ENCODE measurements at places on chromosomes 7 and 10.

- DNase-seq: no peak
Measured at GRCh38 chr10:33114451-33114952, 156.5 kb upstream of the ITGB1 start.

GRCh38 chr7:24604630-24605029, 31.4 kb downstream of the PALS2 start:
- no peak for DNase-seq

GRCh38 chr7:116952635-116953371, 498 bp upstream of the ST7 start:
- DNase-seq: no peak

DNA sequence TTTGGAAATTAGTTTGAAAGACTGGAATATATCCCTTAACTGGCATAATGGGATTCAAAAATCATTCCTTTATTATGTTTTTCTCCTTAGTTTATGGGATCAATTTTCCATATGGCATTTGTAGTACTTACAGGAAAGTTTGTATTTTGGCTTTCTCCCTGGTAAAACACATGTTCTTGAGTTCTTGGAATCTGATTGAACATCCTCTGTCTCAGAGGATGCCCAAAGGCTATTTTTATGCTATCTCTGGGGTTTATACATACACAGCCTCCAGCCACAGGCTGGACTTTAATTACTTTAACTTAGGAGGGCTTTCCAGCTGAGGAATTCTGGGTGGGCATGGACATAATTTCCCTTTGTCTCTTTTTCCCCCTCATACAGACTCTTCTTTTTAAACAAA, 236.4 kb downstream of the HGF start:
- no peak for DNase-seq

DNA sequence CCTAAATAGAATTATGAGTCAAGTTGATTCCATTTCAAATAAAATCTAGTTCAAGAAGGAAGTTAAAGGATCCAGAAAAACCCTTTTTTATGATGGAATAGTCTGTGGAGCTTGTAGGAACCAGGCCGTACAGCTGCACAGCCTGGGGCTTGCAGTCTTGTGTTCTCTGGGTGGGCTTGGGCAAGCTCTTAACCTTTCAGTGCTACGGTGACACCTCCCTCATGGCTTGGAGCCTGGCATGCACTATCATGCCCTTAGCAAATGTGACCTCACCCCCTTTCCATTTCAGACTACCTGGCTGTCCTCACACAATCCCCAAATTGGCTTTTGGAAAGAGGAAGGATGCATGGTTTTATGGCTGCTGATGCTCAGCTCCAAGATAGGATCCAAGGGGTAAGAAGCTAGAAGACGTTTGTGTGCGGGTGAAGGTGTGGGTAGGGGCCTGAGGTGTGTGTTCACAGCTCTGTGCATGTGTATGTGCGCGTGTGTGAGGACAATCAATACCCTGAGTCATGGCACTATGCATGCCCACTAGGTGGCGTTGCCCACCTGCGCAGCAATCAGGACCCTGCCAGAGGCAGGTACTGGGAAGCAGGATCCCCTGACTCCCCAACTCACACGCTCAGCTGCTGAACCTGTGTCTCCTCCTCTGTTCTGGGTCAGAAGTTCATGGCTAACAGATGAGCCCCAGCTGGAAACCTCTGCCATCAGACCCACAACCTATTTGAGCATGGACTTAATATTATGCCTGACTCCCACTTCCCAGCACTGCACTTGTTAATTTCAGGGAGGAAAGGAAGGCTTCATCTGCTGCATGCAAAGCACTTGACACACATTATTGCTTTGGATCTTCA, 113.4 kb downstream of the PTPN20 start:
- DNase-seq: peak; percentile 61

DNA sequence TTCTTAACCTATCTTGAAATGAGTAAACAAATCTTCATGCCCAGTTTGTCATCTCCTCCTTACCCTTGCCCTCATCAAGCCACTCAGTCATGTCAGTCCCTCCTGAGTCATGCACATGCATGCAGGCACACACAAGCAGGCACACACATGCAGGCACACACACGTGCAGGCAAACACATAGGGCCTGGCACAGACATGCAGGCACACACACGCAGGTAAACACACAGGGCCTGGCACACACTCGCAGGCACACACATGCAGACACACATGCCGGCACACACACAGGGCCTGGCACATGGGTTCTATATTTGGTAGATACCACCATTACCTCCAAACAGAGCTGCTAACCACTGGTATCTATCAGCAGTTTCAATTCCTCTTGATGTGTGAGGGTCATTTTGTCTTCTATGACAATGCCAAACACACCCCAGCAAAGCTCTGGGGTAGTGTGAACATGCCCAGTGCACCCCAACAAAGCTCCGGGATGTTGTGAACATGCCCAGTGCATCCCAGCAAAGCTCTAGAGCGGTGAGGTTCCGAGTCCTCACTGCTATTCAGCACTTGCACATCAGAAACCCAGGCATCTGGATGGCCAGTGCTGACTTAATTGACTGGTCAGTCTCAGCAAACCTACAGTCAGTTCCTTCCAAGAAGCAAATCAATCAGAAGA, 563.8 kb downstream of the PTPRN2 start:
- DNase-seq: no peak

DNA sequence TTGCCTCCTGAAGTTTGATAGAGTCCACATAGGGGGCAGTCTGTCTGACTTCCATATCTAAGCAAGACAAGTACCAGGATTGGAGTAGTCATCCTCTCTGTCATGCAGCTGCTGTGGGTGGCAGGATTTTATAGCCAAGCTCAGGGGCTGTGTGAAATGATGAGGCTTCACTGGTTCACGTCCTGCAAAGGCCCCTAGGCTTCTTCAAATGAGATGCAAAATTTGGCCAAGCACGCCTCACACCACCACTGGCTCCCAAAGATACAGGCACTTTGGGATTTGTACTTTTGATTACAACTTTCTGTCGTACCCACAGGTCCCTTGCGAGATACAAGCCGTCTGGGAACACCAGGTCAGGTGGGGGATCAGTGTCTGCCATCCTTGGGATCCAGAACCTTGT, 67.1 kb downstream of the WDFY4 start:
- DNase-seq: no peak

DNA sequence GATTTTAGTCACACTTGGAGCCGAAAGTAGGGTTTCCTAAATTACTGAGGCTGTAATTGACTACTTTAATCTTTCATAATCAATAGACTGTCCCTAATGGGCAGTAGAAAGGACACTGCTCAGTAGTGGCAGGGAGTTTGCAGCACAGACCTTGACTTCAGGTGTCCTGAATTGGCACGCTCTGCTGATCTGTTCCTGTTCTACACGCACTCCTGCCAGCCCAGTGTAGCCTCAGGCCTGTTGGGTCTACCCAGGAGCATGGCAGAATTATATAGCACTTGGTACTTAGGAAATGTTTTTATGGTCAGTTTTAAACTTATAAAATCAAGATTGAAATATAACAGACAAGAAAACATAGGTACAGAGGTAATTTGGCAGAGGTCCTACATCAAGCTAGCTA, 9.0 kb downstream of the EIF4H start:
- no peak for DNase-seq

DNA sequence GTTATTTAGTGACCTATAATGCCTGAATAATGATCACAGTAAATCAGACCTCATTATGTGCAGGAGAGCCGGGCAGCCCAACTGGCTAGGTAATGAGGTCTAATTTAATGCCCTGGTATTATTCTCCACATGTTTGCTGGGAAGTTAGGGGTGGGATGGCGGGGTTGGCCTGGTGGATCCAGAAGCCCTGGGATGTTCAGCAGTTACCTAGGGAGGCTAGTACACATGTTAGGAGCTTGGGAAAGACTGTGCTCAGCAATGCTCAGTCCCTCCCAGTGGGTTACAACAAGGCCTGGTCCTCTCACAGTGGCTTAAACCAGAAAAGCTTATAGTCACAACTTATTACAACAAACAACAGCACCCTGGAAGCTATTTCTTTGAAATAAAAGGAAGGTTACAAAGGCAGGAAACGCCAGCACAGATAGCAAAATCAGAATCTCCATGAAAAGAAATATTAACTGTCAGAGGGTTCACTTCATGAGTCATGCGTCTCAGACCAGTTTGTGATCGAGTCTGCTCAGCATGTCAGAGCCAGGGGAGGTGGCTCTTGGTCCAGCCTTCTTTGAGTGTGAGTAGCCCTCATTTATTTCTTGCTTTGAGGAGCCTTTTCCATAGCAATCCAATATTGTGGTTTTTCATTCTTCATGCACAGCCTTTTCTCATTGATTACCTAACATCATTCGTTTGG, 418.6 kb upstream of the NPVF start:
- no peak for DNase-seq

DNA sequence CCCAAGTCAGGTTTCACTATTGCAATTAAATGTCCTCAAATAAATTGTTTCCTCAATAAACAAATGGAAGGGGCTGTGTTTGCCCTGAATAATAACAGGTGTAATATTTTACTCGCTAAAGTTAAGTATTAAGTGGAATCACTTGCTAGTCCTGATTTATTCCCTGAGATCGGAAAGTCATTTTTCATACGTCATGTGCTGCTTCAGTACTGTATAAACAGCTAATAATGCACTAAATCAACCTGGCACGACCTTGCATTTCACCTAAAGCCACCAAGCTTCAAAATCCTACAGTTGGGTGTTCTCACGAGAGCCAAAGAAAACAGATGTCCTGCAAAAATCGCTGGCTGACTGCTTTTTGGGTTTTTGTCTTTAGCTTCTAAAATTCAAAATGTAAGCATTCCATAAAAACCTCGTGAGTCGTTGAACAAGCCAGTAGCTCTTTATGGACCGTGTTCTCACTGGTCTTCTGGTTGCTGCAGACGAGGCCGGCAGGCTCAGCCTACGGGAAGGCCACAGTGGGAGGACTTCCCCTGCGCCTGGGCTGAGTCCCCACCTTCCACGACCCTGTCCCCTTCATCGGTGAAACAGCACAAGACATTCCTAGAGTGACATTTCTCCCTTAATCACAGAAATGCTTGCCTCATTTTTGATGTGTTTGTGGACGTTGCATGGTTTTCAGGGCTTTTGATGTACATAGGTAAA, 17.9 kb upstream of the MNX1 start:
- DNase-seq: no peak

GRCh38 chr7:151244196-151244840, 4.2 kb downstream of the SMARCD3 start:
- DNase-seq: peak; percentile 62

DNA sequence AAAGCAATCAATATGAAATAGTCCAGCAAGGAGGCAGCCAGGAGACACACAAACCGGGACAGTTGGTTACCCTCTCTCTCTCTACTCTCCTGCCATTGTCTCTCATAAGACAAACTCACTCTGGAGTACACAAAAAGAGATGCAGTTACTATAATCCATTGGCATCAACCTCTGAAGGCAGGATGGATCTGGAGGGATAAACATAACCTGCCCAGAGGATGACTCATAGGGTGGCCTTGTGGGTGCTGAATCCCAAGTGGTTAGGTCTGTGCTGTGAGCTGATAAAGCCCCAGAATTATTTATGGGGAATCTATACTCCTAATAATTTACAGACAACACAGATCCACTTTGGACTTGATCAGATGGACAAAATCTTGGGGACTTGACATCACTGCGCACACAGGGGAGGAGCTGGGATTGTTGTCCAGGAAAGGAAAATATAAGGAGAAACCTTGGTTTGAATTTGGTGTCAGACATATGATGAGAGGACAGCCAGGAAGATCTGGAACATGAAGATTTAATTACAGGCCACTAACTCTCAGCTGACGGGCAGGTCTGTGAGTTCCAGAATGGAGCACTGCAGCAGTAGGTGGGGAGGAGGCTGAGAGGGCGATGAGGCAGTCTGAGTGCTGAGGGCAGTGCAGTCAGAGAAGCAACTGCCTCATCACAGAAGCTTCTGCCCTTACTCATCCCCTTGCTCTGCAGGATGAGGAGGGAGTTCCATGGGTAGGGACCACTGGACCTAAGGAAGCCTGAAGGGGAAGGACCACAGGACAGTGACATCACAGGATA, 113.9 kb upstream of the PRSS58 start:
- no peak for DNase-seq

- DNase-seq: no peak
Measured at GRCh38 chr7:87886875-87887274, 10.6 kb downstream of the DBF4 start.

DNA sequence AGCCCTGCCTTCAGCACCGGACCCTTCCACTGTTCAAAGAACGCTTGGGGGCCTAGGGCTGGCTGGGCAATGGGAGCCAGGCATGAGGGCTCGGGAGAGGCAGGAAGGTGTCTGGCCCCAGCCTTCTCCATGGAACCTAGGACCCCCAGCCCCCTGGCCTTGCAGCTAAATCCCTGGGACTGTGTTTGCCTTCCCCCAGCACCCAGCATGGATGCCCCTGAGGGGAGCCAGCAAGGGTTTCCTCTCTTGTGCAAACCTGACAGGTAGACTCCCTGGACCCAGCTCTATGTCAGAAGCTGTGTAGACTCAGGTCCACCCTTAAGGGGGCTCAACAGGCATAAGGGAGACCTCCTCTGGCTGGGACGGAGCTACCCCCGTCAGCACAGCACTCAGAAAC, 288.0 kb downstream of the GRID1 start:
- no peak for DNase-seq

- DNase-seq: no peak
Measured at GRCh38 chr7:38506756-38507155, 124.4 kb downstream of the AMPH start.

GRCh38 chr10:28558923-28559508, 26.1 kb downstream of the WAC start:
- DNase-seq: no peak

DNA sequence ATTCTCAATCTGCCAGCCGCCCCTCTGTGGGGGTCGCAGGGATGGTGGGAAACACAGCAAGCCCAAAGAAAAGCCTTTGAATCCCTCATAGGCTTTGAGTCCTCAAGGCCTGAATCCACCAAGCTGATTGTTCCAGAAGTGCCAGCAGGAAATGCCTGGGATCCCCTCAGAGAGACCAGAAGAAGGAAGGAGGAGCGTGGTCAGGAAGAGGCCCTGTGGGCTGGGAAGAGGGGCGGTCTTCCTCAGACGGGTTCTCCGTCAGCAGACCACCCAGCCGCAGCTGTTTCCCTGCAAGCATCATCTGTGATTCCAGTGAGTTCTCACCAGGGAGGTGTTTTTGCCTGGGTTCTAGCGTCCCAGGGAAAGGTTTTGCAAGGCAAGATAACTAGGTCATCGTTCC, 190.0 kb upstream of the KLF6 start:
- DNase-seq: no peak

- no peak for DNase-seq
Measured at GRCh38 chr7:157565981-157566630, 229.3 kb downstream of the DNAJB6 start.

DNA sequence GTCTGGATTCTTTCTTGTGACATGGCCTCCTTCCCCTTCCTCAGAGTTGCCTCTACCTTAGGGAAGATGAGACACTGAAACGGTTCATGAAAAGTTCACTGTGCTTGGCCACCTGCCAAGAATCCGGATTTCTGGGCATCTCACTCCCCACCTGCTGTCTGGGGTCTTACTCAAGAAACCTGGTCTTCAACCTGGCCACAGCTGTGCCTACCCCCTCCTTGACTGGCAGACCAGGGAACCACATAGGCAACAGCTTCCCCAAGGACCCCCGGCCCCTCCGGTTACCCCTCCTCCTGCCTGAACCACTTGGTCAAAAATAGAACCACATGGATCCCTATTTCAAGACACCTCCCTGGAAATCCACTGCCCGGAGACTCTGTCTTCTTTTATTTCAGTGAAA, 58.7 kb upstream of the NANOS1 start:
- no peak for DNase-seq

All from activated naive CD4-positive, alpha-beta T cell treated with Interleukin-2 at 50 U/mL for 16 hours (primary cell).